ENCODE measurements at places on chromosomes 5 and 9.

DNA sequence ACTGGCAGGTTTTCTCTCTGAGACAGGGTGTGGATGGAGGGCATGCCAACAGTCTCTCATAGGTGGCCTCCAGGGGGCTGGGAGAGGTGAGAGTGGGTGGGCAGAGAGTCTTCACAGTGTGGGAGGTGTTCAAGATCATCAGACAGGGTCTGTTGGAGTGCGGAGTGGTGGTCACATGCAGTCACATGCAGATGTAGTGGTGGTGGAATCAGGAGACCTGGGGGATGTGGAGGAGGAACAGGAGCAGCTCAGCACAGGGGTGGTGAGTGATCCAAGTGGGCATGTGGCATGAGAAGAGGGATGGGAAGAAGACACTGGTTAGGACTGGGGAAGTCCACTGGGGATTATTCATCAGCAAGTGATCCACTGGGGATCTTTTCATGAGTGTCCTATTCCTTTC is 5.8 kb downstream of the GM2A start:
- no peak for DNase-seq

DNA sequence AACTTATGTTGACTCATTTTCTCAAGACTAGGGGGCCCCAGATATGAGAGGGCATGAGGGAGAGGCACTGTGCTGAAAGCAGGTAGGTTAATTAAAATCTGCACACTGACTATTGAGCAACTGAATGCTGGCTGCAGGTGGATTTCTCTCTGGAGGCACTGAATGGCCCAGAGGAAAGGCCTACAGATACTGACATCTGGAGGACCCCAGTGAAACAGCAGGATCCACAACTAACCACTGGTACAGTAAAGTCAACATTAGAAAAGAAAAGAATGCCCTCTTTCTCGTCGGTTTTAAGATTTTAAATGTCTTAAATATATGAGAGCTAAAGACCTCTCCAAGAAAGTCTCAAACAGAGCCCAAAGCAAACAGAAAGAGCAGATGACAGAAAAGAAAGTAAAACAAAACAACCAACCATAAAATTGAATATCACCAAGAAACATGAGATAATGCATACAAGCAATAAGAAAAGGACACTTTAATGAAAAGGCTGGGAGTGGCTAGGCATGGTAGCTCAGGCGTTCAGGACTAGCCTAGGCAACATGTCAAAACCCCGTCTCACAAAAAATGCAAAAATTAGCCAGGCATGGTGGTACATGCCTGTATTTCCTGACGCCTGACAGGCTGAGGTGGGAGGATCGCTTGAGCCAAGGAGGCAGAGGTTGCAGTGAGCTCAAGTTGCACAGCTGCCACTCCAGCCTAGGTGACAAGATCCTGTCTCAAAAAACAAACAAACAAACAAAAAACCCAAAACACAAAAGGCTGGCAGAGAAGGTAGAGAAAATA is 43.3 kb downstream of the PUM3 start:
- DNase-seq, result no peak

GRCh38 chr9:121286973-121287741 is 19.2 kb downstream of the GSN start:
- DNase-seq, result no peak

DNA sequence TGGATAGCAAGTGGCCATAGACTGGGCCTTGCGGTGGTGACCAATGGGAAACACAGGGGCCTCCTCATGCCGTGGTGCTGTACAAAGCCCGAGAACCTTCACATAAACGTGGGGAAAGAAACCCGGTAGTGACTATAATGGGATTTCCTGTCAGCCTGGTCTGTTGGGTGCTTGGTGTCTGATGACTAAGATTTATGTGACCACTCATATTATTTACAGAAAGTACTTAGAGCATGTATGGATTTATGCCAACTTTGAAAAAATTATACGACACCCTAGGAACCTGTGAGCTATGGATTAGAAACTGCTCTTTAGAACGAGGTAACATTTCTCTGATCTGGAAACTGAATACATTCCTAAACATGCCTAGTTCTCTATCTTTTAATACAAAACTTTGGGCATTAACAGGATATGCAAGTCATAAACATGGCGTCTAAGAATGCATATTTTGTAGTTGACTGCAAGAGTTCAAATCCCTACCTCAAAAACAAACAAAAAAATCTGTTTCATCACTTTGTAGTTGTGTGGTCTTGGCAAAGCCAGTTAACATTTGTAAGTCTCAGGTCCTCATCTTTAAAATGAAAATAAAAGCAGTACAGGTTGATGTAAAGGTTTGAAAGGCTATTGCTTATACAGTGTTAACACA is 85.4 kb downstream of the TMEM167A start:
- peak; percentile 7 for DNase-seq

DNA sequence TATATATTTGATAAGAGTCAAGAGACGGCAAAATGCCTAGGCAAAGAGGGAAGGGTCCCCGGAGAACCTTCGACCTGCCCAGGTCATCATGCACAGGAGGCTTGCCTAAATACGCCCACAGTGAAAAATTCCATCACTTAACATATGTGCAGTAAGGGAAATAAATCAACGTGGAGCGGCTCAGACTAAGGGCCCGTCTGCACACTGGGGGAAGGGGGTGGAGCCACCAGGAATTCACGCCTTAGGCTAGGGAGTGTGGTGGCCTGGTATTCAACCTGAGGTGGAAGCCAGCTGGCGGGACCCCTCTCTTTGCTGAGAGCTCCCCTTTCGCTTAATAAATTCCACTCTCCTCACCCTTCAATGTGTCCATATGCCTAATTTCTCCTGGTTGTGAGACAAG is 8.3 kb downstream of the PTBP3 start:
- no peak for DNase-seq

DNA sequence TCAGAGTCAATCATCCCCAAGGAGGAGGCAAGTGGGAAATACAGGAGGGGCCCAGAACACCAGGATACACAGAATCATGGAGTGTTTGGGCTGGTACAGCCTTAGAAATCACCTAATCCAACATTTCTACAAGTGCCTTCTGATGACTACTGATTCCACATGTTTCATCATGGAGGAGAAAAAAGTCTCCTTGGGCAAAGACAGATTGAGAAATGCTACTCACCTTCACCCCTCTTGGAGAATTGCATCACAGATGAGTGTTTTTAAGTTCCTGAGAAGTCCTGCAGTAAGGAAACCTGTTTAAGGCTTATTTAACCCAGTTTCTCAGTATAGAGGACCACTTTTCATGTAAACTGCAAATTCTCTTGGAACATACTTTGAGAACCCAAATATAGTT is 2.2 kb upstream of the SLIT3 start:
- no peak for DNase-seq

DNA sequence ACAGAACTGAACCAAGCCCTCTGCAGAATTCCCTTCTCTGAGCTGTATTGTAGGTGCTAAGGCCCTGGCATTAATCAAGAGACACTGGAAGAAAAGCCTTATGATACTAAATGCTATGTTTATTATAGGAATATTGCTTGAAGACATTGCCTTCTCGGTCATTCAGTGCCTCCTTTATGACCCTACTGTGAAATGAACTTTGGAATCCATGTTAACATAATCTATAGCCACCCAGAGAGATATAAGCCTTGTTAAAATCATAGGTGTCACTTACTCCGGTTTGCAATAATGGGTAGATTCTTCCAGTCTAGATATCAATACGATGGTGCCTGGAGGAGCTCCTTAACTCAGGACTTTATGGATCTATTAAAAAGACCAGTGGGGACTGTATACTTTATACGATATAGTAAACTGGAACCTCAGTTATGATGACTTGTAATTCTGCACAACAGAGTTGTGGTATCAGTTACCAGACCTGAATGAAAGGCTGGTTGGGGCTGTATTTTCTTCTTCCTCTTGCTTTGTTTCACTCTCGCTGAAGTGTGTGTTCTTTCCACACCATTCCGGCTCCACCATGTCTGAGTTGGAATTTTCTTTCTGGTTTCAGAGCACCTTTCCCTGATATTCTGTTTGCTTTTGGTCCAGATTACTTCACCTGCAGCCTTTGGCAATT is 154.5 kb downstream of the DROSHA start:
- DNase-seq, result no peak

GRCh38 chr5:169988947-169989346 is 8.7 kb upstream of the INSYN2B start:
- no peak for DNase-seq

DNA sequence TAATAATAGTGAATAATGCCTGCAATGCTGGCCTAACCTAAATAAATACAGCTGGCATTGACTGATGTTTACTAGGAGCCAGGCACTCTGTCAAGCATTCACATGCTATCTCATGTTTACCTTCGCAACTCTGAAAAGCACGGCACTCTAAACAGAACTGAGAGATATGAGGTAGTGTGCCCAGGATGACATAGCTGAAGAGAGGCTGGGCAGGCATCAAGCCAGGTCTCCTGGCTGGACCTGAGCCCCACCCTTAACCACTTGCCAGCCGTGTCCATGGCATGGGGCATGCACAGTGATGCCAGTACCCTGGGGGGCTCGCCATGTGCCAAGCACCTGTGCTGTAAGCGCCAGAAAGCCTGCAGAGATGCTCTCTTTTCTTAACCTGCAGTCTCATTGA is 119.4 kb upstream of the MVB12B start:
- DNase-seq, result no peak

DNA sequence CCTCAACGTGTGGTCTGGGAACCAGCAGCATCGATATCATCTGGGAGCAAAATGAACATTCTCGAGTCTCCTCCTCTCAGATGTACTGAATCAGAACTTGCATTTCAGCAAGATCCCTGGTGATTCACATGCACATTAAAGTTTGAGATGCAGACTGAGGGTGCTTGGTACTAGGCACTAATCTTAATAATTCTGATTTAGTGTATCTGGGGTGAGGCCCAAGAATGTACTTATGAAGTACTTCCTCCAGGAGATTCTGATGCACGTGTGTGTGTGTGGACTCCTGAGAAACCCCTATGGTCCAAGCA is 56.2 kb upstream of the EQTN start:
- no peak for DNase-seq

DNA sequence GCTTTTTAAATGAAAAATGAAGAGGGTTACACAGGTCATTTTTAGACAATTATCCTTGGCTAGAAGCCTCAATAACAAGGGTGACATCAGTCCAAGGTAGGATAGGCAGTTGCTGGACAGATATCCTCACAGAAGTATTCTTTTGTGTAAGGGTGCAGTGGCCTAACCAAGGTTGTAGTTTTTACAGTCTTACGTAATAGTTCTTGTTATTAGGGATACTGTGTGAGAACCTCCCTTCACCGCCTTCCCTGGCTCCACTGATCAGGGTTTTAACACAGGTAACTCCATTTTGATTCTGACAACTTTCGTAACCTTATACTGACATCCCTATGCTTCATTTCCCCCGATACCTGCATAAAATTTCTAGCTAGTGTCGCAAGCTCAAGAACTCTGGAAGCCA is 8.7 kb upstream of the CAPSL start:
- DNase-seq, result no peak

- DNase-seq, result no peak
Observed at GRCh38 chr9:6901180-6901579, 143.4 kb downstream of the KDM4C start.

DNA sequence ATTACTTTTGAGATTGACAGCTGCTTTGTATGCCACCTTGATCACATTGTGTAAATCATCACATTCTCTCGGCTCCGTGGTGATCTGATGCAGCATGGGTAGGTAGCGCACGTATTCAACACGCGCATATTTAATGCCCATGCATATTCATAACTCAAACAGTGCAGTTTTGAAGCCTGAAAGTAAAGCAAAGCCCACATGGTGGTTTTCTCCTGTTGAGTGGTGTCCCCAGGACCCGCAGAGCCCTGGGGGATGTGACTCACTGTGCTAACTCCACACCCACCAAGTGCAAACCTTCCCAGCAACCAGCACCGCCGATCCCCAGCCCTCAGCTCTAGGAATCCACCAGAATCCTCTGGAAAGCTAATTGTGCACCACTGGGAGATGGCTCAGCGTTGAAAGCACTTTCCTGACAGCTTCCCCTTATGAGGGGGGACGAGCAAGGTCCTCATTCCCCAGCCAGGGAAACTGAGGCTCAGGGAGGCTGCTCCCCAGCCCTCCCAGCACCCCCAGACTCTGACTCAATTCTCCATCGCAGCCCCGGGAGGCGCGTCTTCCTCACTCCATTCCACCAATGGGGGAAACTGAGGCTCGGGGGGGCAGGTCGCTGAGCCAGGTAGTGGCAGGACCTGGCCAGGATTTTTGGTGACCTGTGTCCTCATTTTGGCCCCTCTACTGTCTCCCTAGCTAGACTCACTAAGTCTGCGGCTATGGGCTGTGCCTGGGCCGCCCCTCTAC is 46.4 kb downstream of the SARDH start:
- DNase-seq, result no peak

GRCh38 chr5:145008876-145009530 is 826.1 kb downstream of the PRELID2 start:
- DNase-seq, result no peak

DNA sequence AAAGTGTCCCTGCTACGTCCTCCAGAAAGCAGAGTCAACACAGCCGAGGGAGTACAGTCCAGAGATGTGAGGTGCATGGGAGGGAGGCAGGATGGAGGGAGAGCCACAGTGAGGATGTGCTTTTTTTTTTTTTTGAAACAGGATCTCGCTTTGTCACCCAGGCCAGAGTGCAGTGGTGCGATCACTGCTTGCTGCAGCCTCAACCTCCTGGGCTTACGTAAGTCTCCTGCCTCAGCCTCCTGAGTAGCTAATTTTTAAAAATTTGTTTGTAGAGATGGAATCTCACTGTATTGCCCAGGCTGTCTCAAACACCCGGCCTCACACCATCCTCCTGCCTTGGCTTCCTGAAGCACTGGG is 33.2 kb upstream of the ALDH1B1 start:
- DNase-seq, result no peak

DNA sequence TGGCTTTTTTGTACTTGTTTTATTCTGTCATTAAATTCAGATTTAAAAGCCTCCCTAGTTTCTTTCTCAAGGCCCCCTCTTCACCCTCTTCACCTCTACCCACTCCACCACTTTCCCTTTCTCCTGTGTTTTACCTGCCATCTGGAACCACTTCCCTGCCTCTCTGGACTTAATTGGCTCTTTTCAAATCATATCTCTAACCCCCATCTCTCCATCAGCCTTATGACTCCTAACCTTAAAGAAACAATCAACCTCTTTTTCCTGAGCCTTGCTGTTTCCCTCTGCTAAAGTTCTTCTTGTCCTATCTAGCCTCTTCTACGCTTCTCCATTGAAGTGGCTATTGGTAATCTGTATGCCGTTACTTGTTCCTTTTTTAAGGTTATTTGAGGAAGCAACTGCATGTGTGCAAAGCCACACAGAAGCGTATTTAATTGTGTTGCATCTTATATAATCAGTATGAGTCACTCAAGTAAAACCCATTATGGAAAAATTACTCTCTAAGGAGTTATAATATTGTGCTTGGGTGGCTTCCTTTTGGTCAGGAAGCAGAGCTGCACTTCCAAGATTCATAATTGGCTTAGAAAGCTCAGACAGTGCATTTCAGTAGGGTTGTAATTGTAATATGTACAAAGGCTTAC is 653.6 kb upstream of the ITGA1 start:
- no peak for DNase-seq

Measured in GM06990 (cell line).